ENCODE measurements at places on chromosomes 12 and 14. TPM values are rescaled to one million over a fixed set of nuclear protein-coding genes. Genes with fewer than 3 reads are reported as not detected.

DNA sequence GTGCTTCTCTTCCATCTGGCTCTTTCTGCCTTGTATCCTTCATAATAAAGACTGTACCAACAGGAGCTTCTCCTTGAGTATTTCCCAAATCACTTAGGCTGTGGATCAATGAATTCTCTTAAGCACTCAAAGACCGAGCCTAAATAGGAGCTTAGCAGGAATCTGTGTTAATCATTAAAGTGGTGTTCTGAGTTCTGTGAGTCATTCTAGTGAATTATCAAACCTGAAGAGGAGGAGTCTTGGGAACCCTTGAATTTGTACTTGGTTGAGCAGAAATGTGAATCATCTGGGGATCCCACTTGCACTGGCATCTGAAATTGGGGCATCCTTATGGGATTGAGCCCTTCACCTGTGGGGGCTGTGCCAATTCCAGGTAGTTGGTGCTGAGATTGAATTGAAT, 946.2 kb downstream of the BCL11B start:
- DNase-seq = no peak
- no peaks in the 10 kb centered on the region for H3K27me3 ChIP-seq
- no peak overlapping the region for H3K27ac ChIP-seq

GRCh38 chr12:7637615-7638014, 28.1 kb downstream of the APOBEC1 start:
- H3K4me1 ChIP-seq = no peaks in the 10 kb centered on the region
- no peak for DNase-seq
- H3K27ac ChIP-seq = no peak overlapping the region
- no peaks in the 10 kb centered on the region for H3K27me3 ChIP-seq
- no peak overlapping the region for H3K4me3 ChIP-seq

- no peak overlapping the region for H3K4me3 ChIP-seq
- H3K4me1 ChIP-seq = no peaks in the 10 kb centered on the region
- DNase-seq = no peak
- no peak overlapping the region for H3K27ac ChIP-seq
These were observed 189.2 kb upstream of the MGAT4C start for GRCh38 chr12:86445356-86445755.

Gene WASHC3
- total RNA-seq = 20.9 TPM

Gene AVPR1A
- not detected for total RNA-seq

Gene BICDL1
- 18.6 TPM for total RNA-seq

Measured in PC-9 (cell line).